ENCODE measurements at places on chromosomes 5 and 9.

GRCh38 chr9:127369428-127369827 is 27.5 kb upstream of the SLC2A8 start:
- no peak for DNase-seq

- no peak for DNase-seq
Observed at GRCh38 chr5:8807636-8808035, 738.2 kb downstream of the SEMA5A start.

DNA sequence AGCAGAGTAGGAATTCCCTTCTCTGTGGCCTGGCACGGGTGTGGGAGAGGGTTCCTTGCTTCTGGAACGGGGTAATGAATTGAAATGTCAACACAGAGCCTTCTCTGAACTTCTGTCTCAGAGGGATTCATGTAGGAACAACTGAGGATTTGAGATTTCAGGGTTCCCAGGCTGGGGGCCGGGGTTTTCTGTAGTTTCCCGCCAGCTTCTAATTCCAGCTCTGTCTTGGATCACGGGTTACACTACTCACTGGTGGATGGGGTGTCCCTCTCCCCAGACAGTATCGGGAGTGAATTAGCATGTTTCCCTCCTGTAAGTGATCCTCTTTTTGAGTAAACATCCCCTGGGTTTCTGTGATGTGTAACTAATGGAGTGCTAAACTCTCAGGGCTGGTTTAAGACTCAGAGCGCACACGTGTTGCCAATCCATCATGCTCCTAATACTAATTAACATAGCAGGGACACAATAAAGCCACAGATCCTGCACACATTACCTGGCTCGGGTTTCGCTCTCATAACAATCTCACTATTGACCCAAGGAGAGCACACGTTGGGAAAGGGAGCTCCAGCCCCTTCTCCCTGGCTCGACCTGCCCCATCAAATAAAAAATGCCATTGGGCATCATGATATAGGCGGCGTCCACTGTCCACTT is 18.1 kb upstream of the DMRT2 start:
- DNase-seq: no peak

- DNase-seq: no peak
Observed at GRCh38 chr5:6837519-6838110, 124.4 kb downstream of the TENT4A start.

GRCh38 chr9:133477992-133478850 is 678 bp downstream of the SLC2A6 start:
- DNase-seq: no peak

GRCh38 chr5:93902288-93902687 is 160.9 kb upstream of the POU5F2 start:
- no peak for DNase-seq

- DNase-seq: no peak
Observed at GRCh38 chr5:126865299-126865698, 88.4 kb downstream of the LMNB1 start.

GRCh38 chr9:92324431-92324830 is 719 bp downstream of the NOL8 start:
- DNase-seq: no peak

GRCh38 chr9:134775081-134775951 is 105.3 kb upstream of the FCN2 start:
- no peak for DNase-seq

- DNase-seq: no peak
Observed at GRCh38 chr9:135345775-135346433, 133.7 kb upstream of the PPP1R26 start.

GRCh38 chr9:32723789-32724325 is 59.5 kb upstream of the TMEM215 start:
- no peak for DNase-seq

GRCh38 chr9:98873951-98874371 is 66.5 kb downstream of the GALNT12 start:
- DNase-seq: no peak

DNA sequence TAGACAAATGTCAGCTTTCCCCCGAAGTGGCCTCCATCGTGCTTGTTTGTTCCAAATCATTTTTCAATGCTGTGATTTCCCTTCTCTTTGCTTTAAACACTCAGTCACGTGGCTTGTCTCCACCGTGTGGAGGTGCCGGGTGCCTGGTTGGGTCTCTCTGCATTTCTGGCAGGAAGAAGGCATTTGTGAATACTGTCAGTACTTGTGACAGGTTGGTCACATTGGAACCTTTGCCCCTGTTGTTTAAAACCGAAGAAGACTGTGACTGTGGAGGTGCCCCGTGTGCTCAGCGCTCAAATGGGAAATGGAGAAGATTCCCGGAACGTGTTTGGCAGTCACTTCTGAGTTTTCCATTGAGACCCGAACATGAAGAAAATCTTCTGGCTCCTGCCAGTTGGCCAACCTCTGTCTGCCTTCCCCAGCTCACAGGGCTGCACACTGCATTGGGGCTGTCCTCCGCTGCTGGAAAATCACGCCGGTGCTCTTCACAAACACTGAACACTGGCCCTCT is 74.6 kb downstream of the LMNB1 start:
- no peak for DNase-seq

GRCh38 chr5:56160723-56161438 is 72.2 kb downstream of the ANKRD55 start:
- no peak for DNase-seq

GRCh38 chr5:98698359-98698758 is 75.1 kb upstream of the RGMB start:
- no peak for DNase-seq

GRCh38 chr5:96463091-96463490 is 30.0 kb upstream of the PCSK1 start:
- no peak for DNase-seq
